M059J (cell line): ENCODE measurements at places on chromosomes 5 and 9. TPM values are rescaled to one million over a fixed set of nuclear protein-coding genes. Genes with fewer than 3 reads are reported as not detected.

The MYORG gene
- 1.5 and 3.6 TPM in 2 replicates for total RNA-seq

The S1PR3 gene
- 10.1 and 20.5 TPM in 2 replicates for total RNA-seq

The SPINK4 gene
- not detected in 2 replicates for total RNA-seq

The MARCHF11 gene
- total RNA-seq: 0.30 TPM in 1 of 2 replicates, not detected in the other

The CDC25C gene
- 20.5 and 28.4 TPM in 2 replicates for total RNA-seq

The SLC28A3 gene
- total RNA-seq: 0.42 and 0.67 TPM in 2 replicates

The PPP3R2 gene
- not detected in 2 replicates for total RNA-seq

The PAEP gene
- total RNA-seq: not detected in 2 replicates

The IFNA13 gene
- not detected in 2 replicates for total RNA-seq

The GRM6 gene
- total RNA-seq: not detected in 2 replicates

The PCDHGA10 gene
- total RNA-seq: 0.71 and 0.89 TPM in 2 replicates

The INSL6 gene
- not detected in 2 replicates for total RNA-seq

The FER gene
- total RNA-seq: 9.0 TPM in 2 replicates

The SWI5 gene
- total RNA-seq: 61.4 and 68.8 TPM in 2 replicates

The MARVELD2 gene
- total RNA-seq: 4.1 and 5.7 TPM in 2 replicates

The DPYSL3 gene
- total RNA-seq: 70.7 and 88.2 TPM in 2 replicates

The TMEM174 gene
- total RNA-seq: not detected in 2 replicates

The CWC27 gene
- total RNA-seq: 8.7 and 10.6 TPM in 2 replicates

The ANKRD31 gene
- 0.02 TPM in 1 of 2 replicates, not detected in the other for total RNA-seq

The OTP gene
- not detected in 2 replicates for total RNA-seq

The DNAH5 gene
- 2.2 and 3.0 TPM in 2 replicates for total RNA-seq

The LRRC70 gene
- total RNA-seq: 0.37 TPM in 1 of 2 replicates, not detected in the other

The TLE4 gene
- 205 and 307 TPM in 2 replicates for total RNA-seq

The NUTM2F gene
- not detected in 2 replicates for total RNA-seq

The CTNND2 gene
- 0.17 and 1.7 TPM in 2 replicates for total RNA-seq

The FOXD4L4 gene
- 0.07 TPM in 1 of 2 replicates, not detected in the other for total RNA-seq

The SEPTIN8 gene
- total RNA-seq: 26.9 and 41.7 TPM in 2 replicates

The PCDHGA5 gene
- total RNA-seq: 0.02 and 0.10 TPM in 2 replicates

The PCDHB13 gene
- 0.39 and 0.42 TPM in 2 replicates for total RNA-seq

The CNTNAP3 gene
- total RNA-seq: 0.05 and 0.42 TPM in 2 replicates

The CMYA5 gene
- total RNA-seq: 0.02 and 0.05 TPM in 2 replicates

The PCDHGB3 gene
- 0.49 and 0.54 TPM in 2 replicates for total RNA-seq

The PCDHA13 gene
- total RNA-seq: not detected in 2 replicates

The SPINK1 gene
- not detected in 2 replicates for total RNA-seq

The PTGDS gene
- total RNA-seq: not detected in 2 replicates

The LHX6 gene
- total RNA-seq: 0.05 and 0.37 TPM in 2 replicates

The RLN1 gene
- total RNA-seq: not detected in 2 replicates

The CSF1R gene
- 0.22 and 2.4 TPM in 2 replicates for total RNA-seq

The WWC1 gene
- 6.1 and 9.7 TPM in 2 replicates for total RNA-seq

The INIP gene
- 43.7 and 45.4 TPM in 2 replicates for total RNA-seq

The HSPB3 gene
- 4.9 and 9.0 TPM in 2 replicates for total RNA-seq

The PCDHGA12 gene
- 0.39 TPM in 1 of 2 replicates, not detected in the other for total RNA-seq
